ENCODE measurements at places on chromosomes 11 and 22.

- DNase-seq: peak; percentile 3
These were observed 52.4 kb downstream of the TECTA start for GRCh38 chr11:121153472-121153871.

GRCh38 chr11:128642571-128642970 lies 51.3 kb upstream of the FLI1 start:
- DNase-seq: no peak

DNA sequence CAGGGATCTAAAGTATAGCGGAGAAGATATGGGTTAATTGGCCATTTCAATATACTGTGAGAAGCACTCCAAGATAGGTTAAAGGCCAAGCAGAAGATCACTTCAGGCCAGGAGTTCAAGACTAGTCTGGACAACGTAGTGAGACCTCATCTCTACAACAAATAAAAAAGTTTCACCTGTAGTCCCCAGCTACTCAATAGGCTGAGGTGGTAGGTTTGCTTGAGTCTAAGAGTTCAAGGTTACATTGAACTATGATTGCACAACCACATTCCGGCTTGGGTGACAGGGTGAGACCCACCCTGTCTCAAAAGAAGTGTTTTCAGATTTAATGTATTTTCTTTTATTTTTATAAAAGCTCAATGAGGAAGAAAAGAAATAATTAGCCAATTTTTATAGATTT lies 25.4 kb downstream of the PATL1 start:
- DNase-seq: no peak

- peak; percentile 25 for DNase-seq
These were observed at the start of gene BMAL1 for GRCh38 chr11:13277768-13278608. BMAL1 (plus strand) TSS chr11:13277790; CDS start chr11:13354309, 76,519 bp downstream.

- DNase-seq: no peak
These were observed 134.3 kb downstream of the CRYBB2 start for GRCh38 chr22:25353516-25354445.

All from NCI-H82 (cell line).